Cortex of kidney (tissue), 1 donor: ENCODE measurements at places on chromosomes 5 and 9.

DNA sequence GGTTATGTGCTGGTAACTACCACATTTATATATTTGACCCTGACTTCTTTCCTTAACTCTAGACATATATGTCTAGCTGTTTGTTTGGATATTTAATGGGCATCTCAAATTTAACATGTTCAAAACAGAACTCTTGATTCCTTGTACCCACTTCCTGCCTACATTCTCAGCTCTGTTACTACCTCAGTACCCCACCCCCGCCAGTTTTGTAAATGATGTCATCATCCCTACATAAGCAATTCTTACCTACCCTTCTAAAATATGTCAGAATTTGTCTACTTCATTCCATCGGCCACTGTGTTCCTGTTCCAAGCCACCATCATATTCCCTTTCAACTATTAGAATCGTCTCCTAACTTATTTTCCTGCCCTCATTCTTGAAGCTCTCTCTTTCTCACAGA is 4.8 kb downstream of the RAD50 start:
- no peak for DNase-seq

GRCh38 chr9:126372716-126373115 is 46.1 kb downstream of the MVB12B start:
- no peak for DNase-seq

DNA sequence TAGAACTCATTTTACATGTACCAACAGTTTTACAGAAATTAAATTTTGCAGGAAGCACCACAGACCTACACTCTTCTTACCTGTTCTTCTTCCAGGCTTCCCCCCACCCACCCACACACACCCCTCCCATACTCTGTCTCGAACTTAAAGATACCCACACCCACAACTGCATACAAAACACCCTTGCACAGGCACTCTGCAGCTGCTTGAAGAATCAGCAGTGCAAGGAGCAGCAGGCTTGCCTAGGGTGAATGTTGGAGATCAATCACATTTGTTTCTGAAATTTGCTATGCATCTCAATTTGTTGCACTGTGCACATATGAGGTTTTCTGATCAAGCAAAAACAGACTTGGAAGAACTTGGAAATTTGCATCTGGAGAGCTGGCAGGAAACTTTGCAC is 77.5 kb upstream of the TGFBR1 start:
- no peak for DNase-seq

DNA sequence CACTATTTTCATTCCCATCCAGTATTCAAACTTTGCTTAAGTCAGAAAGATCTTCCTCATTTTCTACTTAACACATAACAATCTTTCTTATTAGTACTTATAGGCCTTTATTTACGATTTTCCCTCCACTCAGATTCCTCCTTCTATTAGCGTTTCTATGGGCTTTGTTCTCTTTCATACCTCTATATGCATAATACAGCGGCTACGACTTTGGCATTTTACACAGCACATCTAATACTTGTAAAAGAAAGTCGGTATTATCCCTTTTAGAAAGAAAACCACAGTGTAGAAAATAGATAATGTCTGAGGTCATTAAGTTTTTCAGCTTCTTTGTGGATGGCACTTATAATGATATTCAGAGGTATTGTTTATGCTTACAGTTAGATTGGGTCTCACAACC is 8.4 kb downstream of the RBM18 start:
- DNase-seq, result no peak

DNA sequence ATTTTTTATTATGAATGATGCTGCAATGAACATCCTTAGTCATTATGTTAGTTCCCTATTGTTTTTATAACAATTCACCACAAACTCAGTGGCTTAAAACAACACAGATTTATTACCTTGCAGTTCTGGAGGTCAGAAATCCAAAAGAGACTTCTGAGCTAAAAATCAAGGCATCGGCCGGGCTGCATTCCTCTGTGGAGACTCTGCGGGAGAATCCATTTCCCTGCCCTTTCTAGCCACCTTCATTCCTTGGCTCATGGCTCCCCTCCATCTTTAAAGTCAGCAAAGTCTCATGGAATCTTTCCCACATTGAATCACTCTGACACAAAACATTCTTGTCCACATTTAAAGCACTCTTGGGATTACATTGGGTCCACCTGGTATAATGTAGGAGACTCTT is 38.6 kb downstream of the SNX18 start:
- DNase-seq, result no peak

DNA sequence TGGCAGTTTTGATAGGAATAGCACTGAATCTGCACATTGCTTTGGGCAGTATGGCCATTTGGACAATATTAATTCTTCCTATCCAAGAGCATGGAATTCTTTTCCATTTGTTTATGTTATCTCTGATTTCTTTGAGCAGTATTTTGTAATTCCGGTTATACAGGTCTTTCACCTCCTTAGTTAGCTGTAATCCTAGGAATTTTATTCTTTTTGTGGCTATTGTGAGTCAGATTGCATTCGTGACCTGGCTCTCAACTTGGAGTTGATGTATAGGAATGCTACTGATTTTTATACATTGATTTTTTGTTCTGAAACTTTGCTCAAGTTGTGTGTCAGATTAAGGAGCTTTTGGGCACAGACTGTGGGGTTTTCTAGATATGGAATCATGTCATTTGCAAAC is 24.0 kb downstream of the TMEM161B start:
- DNase-seq, result no peak

DNA sequence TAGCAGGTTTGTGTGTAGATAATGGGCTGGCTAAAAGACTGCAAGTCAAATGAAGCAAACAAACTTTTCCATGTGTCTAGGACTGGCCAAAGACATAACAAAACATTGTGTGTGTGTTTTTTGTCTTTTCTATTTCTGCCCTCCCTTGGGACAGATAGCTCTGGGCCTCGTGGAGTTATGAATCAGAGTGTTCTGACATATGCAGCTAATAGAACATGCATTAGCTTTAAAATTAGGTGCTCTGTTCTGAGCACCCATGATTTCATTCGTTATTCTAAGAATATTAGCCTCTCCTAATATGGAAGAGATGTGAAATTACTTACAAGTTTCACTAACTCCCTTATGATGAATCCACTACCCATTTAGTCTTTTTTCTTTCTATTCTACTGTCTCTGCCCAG is 367.3 kb upstream of the PAPPA start:
- DNase-seq, result no peak

GRCh38 chr5:3845230-3845629 is 249.6 kb downstream of the IRX1 start:
- DNase-seq, result no peak

DNA sequence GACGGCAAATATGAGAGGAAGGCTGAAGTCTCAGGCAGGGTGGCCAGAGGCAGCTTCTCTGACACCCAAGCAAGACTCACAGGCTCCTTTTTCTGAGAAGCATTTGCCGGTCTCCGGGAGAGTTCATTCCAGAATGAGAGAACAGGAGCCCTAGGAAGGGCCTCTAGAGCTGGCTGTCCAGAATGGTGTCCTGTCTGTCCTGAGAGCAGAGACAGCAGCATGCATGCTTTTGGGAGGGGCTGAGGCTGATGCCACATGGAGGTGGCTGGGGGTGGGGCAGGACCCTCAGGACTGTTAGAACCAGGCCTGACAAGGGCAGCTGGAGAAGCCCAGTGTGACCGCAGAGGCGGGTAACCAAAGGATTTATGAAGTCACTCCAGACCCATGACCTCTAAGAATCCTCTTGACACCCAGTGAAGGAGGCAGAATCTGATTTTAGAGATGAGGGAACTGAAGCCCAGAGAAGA is 60.0 kb downstream of the SHB start:
- DNase-seq, result no peak

- no peak for DNase-seq
Observed at GRCh38 chr5:52786391-52786790, 1.3 kb upstream of the ITGA1 start.

- no peak for DNase-seq
Observed at GRCh38 chr9:123287639-123288038, 19.3 kb upstream of the STRBP start.

- no peak for DNase-seq
Observed at GRCh38 chr5:21919414-21920022, 933.6 kb downstream of the CDH12 start.

GRCh38 chr9:79257228-79257781 is 314.5 kb upstream of the TLE4 start:
- no peak for DNase-seq

GRCh38 chr9:109114670-109115069 is 5.1 kb downstream of the TMEM245 start:
- no peak for DNase-seq
